ENCODE measurements at places on chromosomes 13 and 19.

GRCh38 chr19:1285737-1286360 is at the start of gene EFNA2:
Gene EFNA2, plus strand, starts transcription at chr19:1285873. Its CDS starts 296 bp downstream, at chr19:1286169.
- DNase-seq: no peak

- DNase-seq: no peak
Observed at GRCh38 chr13:21075379-21076249, 14.2 kb upstream of the LATS2 start.

- DNase-seq: no peak
Observed at GRCh38 chr13:24638096-24638495, 42.1 kb upstream of the ATP12A start.

- no peak for DNase-seq
Observed at GRCh38 chr13:28978574-28978973, 158.4 kb downstream of the MTUS2 start.

DNA sequence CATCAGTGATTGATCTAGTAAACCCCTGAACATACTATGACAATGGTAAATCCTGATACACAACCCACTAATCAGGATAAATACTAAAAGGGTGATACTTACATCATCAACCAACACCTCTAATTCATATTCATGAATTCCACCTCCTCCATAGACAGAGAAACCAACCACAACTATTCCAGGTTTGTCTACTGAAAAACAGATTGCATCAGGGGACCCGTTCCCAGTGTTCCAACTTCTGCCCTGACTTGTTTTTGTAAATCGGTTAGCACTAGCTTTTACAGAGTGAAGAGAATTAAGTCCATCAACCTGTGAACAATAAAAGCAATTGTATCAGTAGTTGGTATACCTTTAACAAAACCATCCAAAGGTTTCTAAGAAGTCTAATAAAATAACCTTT is 149.2 kb downstream of the MYCBP2 start:
- no peak for DNase-seq

- no peak for DNase-seq
Observed at GRCh38 chr13:76632401-76633044, 253.7 kb downstream of the KCTD12 start.

- no peak for DNase-seq
Observed at GRCh38 chr13:109610517-109610916, 175.9 kb downstream of the IRS2 start.

DNA sequence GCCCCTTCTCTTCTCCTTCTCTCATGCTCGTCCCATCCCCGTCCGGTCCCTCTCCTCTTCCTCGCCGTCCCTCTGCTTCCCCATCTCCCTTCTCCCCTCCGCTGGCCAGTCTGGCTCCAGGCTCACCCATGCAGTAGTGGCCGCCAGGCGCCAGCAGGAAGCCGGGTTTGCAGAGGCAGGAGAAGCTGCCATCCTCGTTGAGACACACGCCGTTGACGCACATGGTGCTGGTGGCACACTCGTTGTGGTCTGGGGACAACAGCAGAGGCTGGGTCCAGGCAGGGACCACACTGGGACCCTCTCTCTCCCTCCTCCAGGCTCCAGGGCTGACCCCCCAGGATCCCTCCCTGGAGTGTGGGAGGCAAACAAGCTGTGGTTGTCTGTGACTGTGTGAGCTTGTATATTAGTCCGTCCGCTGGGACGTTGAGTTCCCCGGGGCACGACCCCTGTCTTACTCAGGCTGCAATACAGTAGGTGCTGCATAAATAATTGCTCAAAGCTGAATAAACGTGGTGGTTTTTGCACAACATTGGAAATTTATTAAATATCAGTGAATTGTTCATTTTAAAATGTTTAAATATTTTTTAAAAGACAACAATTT is 16.4 kb downstream of the FBN3 start:
- DNase-seq: no peak

DNA sequence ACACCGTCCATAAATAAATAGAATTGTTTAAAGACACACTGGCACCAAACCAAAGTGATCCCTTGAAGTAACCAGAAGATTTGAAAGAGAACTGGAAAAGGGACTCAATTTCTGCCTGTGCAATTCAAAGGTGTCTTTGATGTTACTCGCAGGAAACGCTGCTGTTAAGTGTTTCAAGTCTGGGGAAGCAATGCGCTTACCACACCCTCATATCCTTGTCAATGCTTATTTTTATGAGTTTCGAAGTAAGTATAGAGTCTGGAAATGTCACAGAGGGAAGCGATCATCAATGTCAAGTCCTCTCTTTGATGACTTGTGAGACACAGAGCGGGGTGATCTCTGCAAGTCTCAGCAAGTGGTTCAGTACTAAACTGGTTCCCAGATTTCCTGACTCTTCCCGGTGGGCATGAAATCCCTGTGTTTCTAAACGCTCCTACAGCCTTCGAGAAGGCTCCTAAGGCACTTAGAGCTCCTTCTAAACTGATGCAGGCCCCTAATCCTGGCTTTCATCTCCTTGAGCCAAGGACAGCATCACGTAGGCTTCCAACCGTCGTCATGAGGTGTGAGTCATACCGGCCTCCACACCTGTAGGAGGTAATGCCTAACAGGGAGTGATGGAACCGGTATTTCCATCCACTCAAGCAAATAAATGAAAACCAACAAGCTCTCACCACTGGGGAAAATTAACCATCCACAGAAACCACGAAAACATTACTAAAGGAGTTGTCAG is 22.8 kb downstream of the SYDE1 start:
- DNase-seq: no peak

GRCh38 chr13:73820285-73820684 is 313.9 kb downstream of the KLF12 start:
- DNase-seq: no peak

DNA sequence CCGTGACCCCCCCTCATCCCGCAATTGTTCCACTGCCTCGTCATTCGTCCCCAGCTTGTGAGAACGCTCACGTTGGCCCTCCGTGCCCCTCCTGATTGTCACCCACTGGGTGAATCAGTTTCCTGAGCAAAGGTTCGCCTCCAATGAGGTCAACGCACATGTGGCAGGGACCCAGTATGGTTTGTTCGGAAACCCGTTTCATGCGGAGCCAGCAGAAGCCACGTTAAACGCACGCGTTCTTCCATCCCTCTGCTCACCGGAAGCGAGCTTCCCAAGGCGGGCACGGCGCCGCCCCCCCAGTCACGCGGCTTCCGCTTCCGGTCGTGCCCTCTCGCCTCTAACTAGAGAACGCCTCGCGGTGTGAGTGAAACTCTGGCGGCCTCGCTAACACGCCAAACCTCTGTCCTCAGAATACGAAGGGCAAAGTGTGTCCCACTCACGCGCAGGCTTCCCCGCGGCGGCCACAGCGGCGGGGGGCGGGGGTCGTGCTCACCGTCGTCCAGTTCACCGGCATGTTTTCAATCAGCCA is 18.0 kb upstream of the CFAP97D2 start:
- no peak for DNase-seq

DNA sequence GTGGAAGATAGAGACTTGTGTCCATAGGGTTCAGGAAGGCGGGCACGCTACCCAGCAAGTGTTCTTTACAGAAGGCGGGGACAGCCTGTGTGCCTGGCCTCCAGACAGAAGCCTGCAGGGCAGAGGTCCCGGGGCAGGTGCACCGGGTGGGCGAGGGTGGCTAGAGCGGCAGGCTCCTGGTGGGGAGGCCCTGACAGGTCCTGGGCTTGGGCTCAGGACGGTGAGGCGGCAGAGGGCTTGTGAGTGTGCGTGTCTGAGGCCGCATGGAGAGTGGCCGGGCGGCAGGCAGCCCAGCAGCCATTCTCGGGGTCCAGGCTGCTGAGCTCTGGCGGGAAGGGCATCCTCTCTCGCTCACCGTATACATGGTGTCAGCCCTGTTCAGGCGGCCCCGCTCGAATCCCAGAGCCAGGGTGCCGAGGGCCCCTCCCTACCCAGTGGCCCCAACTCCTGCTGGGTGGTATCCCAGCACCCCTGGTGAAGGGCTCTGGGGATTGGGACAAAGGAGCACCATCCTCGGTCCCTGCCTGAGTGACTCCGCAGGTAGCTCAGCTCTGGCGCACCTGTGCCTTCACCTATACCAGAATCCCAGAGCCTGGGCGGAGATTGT is 3.0 kb upstream of the AMH start:
- DNase-seq: no peak

DNA sequence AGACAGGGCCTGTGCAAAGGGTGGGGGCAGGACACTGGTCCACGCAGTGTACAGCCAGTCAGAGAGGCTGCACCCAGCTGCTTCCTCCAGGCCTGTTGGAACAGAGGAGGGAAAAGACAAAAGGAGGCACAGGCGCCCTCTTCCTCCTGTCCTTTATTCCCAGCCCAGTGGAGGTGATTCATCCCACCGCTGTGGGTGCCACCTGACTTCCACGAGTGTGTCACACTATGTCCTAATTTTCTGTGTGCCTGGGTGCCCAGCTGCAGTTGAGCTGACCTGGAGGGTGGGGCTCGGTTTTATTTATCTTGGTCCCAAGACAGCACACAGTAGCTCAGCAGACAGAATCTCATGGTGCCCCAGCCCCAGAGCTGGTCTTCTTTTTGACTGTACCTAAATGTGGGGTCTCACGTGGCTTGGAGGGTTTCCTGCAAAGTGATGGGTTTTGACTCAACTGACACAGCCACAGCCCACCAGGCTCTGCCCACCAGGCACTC is 9.0 kb downstream of the EPS15L1 start:
- no peak for DNase-seq

DNA sequence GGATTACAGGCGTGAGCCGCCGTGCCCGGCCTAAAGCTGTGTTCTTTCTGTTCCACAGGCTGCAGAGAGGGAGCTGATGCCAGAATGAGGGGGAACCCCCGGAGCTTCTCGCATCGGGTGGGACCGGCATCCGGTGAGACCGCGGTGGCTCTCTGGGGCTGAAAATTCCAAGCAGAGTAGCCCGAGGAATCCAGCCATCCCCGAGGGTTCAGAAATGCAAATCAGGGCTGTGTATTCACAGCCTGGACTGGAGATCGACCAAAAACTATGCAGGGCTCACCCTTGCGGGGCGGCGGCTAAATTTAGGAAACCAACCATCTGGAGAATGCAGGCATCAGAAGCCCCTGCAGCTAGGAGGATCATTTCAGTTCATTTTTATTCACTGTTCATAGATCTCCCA is 99.2 kb downstream of the GNG7 start:
- no peak for DNase-seq

Measured in left renal pelvis (tissue), 4 donors.